T-helper 17 cell (primary cell): ENCODE measurements at places on chromosomes 7 and 10. TPM values are rescaled to one million over a fixed set of nuclear protein-coding genes. Genes with fewer than 3 reads are reported as not detected.

Gene NEUROD6
- total RNA-seq: not detected

Gene PLEKHA8
- total RNA-seq: 7.6 TPM

Gene MOGAT3
- total RNA-seq: not detected

GRCh38 chr10:28381903-28382347, 79.1 kb upstream of the MPP7 start:
- peak; percentile 65 for DNase-seq

DNA sequence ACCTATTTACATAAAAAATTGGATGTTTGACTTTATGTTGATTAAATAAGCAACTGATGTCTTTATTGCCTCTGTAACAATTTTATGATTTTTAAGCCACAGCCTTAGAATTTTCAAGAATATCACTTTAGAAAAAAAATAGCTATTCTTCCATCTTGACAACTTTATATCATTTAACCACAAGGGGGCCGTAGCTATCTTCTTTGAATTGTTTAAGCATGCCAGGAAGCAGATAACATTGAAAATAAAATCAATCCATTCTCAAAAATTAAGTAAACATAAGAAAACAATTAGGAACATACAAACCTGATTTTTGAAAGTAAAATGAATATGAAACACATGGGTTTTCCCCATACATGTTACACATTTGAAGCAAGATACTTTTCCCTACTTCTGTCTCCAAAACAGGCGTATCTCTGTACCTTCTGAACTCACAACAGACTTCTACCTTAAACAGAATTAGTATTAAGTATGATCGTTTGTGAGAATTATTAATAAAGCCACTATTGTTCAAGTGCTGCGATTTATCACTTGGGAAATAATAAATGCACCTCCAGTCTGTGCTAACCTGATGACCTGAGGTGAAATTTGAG, 209.0 kb downstream of the CACNA2D1 start:
- DNase-seq: no peak

- no peak for DNase-seq
Observed at GRCh38 chr7:11910253-11910652, 78.3 kb upstream of the THSD7A start.

DNA sequence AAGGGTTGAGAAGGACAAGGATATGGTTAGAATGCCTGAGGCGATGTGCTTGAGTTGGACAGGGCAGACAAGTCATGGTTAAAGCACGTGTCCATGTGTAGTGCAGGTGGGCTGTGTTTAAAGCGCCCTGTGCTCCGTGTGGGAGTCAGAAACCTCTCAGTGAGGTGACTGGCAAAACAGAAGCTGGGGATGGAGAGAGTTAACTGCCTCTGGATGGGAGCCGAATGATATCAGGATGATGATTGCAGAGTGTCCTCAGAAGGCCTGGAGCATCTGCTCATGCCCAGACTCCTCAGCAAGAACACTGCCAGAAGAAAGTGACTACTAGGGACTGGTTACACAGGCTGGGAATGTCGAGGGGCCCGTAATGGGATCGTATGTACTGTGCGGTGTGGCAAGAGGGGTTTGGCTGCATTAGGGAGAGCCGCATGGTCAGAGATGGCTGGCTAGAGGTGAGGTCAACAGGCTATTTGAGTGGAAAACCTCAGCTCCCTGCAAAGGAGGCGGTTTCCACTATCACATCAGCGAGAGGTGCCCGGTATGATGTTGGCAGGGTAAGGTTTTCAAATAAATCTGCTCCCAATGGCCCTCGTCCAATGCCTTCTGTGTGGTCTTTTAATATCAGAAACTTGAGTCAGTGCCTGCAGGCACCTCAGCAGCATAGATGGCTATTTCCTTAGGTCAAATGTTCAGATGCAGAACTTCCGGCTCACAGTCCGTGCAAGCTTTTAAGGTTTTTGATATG, 26.1 kb upstream of the MRC1 start:
- no peak for DNase-seq

GRCh38 chr7:6705959-6706665, 635 bp downstream of the ZNF12 start:
- DNase-seq: peak; percentile 12

- no peak for DNase-seq
Observed at GRCh38 chr7:44681645-44682044, 67.0 kb upstream of the ZMIZ2 start.

GRCh38 chr7:18975276-18975675, 142.2 kb downstream of the TWIST1 start:
- DNase-seq: no peak

DNA sequence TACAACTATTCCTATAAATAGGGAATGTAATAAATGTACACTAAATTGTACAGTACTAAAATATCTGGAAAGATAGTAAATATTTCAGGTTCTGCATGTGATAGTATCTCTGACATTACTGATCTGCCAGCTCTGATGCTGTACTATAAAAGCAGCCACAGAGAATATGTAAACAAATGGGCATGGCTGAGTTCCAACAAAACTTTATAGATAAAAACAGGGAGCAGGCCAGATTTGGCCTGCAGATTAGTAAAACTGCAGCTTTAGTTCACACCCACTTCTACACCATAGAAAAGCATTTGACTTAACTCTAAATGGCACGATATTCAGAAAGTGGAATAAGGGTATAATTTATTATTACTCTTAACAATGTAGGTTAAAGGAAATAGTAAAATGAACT, 18.8 kb upstream of the TLL2 start:
- DNase-seq: no peak
